ENCODE measurements at places on chromosomes 2 and 18. TPM values are rescaled to one million over a fixed set of nuclear protein-coding genes. Genes with fewer than 3 reads are reported as not detected.

The ADCY3 gene
- 40.9 TPM for polyA plus RNA-seq

DNA sequence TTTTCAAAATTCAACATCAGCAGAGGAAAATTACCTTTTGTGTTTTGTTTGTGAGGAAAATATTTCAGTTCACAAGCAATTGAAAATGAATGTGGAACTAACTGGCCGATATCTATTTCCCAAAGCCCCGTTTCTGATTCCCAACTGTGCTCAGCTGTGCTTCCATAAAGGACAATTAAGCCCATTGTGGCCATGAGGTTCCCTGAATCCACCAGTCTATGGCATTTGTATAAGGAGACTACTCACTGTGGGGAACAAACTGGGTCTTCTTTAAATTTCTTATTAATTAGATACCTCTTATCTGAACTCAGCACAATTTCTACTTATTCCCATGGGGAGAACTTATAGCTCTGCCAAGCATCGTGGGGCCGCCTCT lies 31.4 kb upstream of the AGAP1 start:
- no peak overlapping the region for H3K4me3 ChIP-seq
- H3K27me3 ChIP-seq: no peaks in the 10 kb centered on the region

DNA sequence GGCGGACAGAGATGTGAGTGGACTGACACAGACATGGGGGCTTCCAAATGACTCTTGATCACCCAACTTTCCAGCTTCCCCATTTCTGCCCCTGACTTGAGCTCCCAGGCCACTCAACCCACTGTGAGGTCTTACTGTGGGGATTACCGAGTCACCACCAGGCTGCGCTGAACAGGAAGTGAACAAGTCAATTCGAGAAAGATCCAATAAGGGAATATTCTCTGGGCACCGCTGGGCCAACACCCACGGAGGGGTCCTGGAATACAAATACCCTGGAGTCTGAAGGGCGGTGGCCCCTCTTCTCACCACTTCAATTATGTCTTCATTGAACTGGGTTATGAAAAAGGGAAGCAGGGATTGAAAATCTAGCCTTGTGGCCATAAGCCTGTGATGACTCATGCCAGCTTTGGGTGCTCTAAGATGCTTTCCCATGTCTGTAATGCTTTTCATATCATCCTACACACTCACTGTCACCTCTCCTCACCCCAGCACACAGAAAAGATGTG lies 37.7 kb downstream of the BCL11A start:
- H3K36me3 ChIP-seq: no peaks in the 10 kb centered on the region
- H3K4me1 ChIP-seq: no peaks in the 10 kb centered on the region
- H3K4me3 ChIP-seq: no peak overlapping the region
- no peak for DNase-seq

DNA sequence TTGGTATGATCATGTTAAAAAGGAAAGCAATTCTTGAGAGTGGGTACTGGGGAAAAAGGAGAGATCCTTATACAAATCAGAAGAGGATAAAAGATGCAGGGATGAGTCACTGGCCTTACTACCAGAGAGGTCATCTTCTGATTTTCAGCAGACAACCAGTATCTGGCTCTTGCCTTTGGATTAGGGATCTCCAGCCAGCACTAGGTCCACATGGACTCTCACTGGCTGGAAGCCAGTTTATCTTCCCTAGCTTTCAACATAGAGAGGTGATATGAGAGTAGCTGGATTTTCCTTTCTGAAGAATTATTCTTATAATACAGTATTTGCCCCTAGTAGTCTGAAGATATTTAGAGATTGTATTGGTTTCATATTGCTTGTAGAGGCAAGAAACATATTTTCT lies 30.2 kb downstream of the CERKL start:
- no peak overlapping the region for H3K4me3 ChIP-seq
- no peak overlapping the region for H3K27ac ChIP-seq
- no peaks in the 10 kb centered on the region for H3K36me3 ChIP-seq
- H3K4me1 ChIP-seq: no peaks in the 10 kb centered on the region
- DNase-seq: no peak
